Natural killer cell treated with Interleukin-12 subunit alpha and Interleukin-12 subunit beta and Interleukin-15 and Interleukin-18, amount 100 ng/mL, for 72 hours (primary cell): ENCODE measurements at places on chromosomes 2 and 18.

DNA sequence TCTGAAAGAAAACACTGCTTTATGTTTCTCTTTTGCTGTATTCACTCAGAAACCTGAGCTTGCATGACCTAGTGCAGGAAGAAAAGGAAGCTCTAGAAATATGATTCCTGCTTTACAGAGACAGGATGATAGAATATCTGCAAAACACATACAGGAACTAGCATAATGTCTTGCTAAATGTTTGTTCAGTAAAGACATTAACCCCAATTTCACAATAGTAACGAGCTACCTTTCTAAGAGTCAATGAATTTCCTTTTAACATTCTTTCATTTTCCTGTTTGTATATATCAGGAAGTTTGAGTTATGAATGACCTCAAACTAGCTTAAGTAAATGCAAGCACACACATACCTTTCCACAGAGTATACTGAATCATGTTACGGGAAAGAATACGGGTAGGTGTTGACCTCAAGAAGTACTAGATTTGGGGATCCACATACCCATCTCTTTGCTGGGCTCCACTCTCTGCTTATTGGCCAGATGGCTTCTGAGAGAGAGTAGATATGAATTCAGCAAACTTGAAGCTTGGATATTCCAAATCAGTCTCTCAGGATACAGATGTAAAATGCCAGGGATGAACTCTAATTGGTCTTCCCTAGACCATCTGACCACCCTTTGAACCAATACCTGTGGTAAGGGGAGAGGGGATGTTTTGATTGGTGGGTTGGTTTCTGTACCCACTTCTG is 18.2 kb upstream of the ACSL3 start:
- H3K4me1 ChIP-seq: peaks cover 8% of the 10 kb centered on the region
- peaks cover 13% of the 10 kb centered on the region for H3K27me3 ChIP-seq
- no peaks in the 10 kb centered on the region for H3K36me3 ChIP-seq

- H3K36me3 ChIP-seq: no peaks in the 10 kb centered on the region
- no peak for DNase-seq
- peaks cover 4% of the 10 kb centered on the region for H3K27me3 ChIP-seq
- no peak overlapping the region for H3K4me3 ChIP-seq
- peaks cover 6% of the 10 kb centered on the region for H3K4me1 ChIP-seq
Measured at GRCh38 chr2:164972216-164972615, 16.9 kb upstream of the SLC38A11 start.

- no peaks in the 10 kb centered on the region for H3K4me1 ChIP-seq
- H3K36me3 ChIP-seq: peaks cover 6% of the 10 kb centered on the region
- no peaks in the 10 kb centered on the region for H3K27me3 ChIP-seq
Measured at GRCh38 chr2:212939777-212940531, 211.5 kb downstream of the IKZF2 start.

GRCh38 chr2:44753552-44754285 is 187.8 kb upstream of the SIX3 start:
- H3K36me3 ChIP-seq: no peaks in the 10 kb centered on the region
- no peak overlapping the region for H3K4me3 ChIP-seq
- H3K27me3 ChIP-seq: peaks cover 12% of the 10 kb centered on the region
- H3K4me1 ChIP-seq: peaks cover 20% of the 10 kb centered on the region
- DNase-seq: peak; percentile 70
- no peak overlapping the region for H3K27ac ChIP-seq

- no peaks in the 10 kb centered on the region for H3K27me3 ChIP-seq
- DNase-seq: no peak
- H3K36me3 ChIP-seq: peaks cover 11% of the 10 kb centered on the region
Measured at GRCh38 chr2:8563814-8564474, 117.9 kb upstream of the ID2 start.

- H3K4me3 ChIP-seq: no peak overlapping the region
- H3K36me3 ChIP-seq: no peaks in the 10 kb centered on the region
- H3K27me3 ChIP-seq: no peaks in the 10 kb centered on the region
- no peak for DNase-seq
- no peak overlapping the region for H3K27ac ChIP-seq
Measured at GRCh38 chr2:200360364-200360763, 53.9 kb downstream of the SPATS2L start.

GRCh38 chr2:113281910-113282746 is 3.4 kb upstream of the PAX8 start:
- H3K4me1 ChIP-seq: no peaks in the 10 kb centered on the region

DNA sequence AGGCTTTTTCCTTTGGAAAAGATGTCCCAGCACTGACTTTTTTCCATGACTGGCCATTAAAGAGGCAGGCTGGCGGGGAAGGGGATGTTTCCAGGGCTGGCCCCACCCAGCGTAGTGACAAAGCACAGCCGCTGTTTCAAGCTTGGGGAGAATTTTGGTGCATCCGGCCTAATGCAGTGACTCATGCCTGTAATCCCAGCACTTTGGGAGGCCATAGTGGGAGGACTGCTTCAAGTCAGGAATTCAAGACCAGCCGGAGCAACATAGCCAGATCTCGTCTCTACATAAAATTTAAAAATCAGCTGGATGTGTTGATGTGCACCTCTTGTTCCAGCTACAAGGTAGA is 78.0 kb upstream of the SH3BP4 start:
- H3K27me3 ChIP-seq: peaks cover 22% of the 10 kb centered on the region
- no peaks in the 10 kb centered on the region for H3K36me3 ChIP-seq
- no peaks in the 10 kb centered on the region for H3K4me1 ChIP-seq
- no peak overlapping the region for H3K27ac ChIP-seq

DNA sequence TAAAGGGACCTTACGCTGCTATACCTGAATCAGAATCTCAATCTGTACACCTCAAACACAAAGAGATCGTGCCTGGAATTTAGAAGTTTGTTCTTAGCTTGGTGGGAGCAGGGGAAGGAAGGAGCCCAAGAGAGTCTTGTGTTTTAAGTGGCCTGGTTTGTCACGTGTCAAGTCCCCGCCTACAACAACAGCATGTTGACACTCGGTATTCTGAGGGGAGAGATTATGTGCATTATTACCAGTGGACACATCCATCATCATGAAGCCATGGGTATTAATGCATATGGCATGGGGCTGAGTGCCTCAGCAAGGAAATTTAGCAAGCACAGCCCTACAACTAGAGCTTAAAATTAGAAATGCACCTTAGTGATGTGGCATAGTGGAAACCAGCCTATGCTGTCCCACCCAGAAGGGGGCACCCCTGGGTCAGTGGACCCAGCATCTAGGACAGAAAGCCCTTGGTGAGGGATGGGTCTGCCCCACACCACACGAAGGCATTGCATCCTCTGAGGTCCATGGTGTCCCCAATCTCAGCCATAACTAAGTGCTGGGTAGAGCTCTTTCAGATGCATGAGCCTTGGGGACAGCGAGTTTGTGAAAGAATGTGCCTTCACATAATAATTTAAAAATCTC is 138.7 kb downstream of the MGAT5 start:
- no peaks in the 10 kb centered on the region for H3K27me3 ChIP-seq
- H3K36me3 ChIP-seq: no peaks in the 10 kb centered on the region
- no peak overlapping the region for H3K4me3 ChIP-seq
- H3K4me1 ChIP-seq: no peaks in the 10 kb centered on the region
- DNase-seq: no peak
- H3K27ac ChIP-seq: peak overlapping the region; percentile 4

- no peak overlapping the region for H3K4me3 ChIP-seq
- H3K36me3 ChIP-seq: peaks cover 4% of the 10 kb centered on the region
- no peaks in the 10 kb centered on the region for H3K4me1 ChIP-seq
- H3K27me3 ChIP-seq: no peaks in the 10 kb centered on the region
Measured at GRCh38 chr2:183375821-183376220, 251.6 kb downstream of the NUP35 start.

GRCh38 chr18:42534313-42534712 is 579.3 kb downstream of the PIK3C3 start:
- DNase-seq: no peak
- no peaks in the 10 kb centered on the region for H3K4me1 ChIP-seq
- H3K4me3 ChIP-seq: no peak overlapping the region

GRCh38 chr2:164891460-164891859 is 49.8 kb upstream of the COBLL1 start:
- no peak for DNase-seq
- H3K4me1 ChIP-seq: peaks cover under 1% of the 10 kb centered on the region
- H3K27me3 ChIP-seq: no peaks in the 10 kb centered on the region
- H3K4me3 ChIP-seq: no peak overlapping the region
- H3K27ac ChIP-seq: no peak overlapping the region
- H3K36me3 ChIP-seq: no peaks in the 10 kb centered on the region

GRCh38 chr18:28176698-28176947 is 307 bp downstream of the CDH2 start:
- no peak overlapping the region for H3K27ac ChIP-seq
- H3K36me3 ChIP-seq: peaks cover 12% of the 10 kb centered on the region
- peaks cover 16% of the 10 kb centered on the region for H3K4me1 ChIP-seq
- DNase-seq: no peak
- H3K27me3 ChIP-seq: peaks cover 50% of the 10 kb centered on the region

GRCh38 chr18:37309059-37309458 is 256.5 kb downstream of the CELF4 start:
- H3K36me3 ChIP-seq: no peaks in the 10 kb centered on the region
- no peak overlapping the region for H3K4me3 ChIP-seq
- H3K27me3 ChIP-seq: no peaks in the 10 kb centered on the region
- no peak for DNase-seq
- no peak overlapping the region for H3K27ac ChIP-seq
- H3K4me1 ChIP-seq: no peaks in the 10 kb centered on the region

DNA sequence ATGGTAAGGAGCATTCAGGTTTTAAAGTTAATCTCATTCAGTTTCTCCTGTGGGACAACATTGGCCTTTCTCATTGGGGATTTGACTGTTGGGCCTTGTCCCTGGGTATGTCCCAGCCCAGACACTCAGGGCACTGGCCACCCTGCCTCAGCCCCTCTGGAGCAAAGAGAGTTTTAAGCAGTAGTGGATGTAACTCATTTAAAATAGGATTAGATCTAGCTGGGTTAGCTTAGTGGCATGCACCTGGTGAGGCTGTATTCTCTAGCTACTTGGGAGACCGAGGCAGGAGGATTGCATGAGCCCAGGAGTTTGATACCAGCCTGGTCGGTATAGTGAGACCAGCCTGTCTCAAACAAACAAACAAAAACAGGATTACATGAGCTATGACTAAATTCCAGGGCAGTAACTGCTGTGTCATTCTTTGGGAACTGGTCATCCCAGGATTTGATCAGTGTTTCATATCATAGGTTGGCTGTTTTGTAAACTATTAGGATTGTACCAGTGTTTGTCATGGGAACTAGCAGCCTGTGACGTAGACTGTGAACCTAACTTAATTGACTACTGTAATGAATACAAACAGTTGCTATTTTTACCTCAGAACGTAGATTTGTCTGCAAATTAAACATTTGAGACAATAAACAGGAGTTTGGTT is 12.5 kb downstream of the INPP4A start:
- DNase-seq: no peak
- peak overlapping the region; percentile 98 for H3K27ac ChIP-seq
- peaks cover 94% of the 10 kb centered on the region for H3K4me1 ChIP-seq
- no peak overlapping the region for H3K4me3 ChIP-seq
- no peaks in the 10 kb centered on the region for H3K36me3 ChIP-seq

- H3K27me3 ChIP-seq: no peaks in the 10 kb centered on the region
- no peak overlapping the region for H3K4me3 ChIP-seq
- no peaks in the 10 kb centered on the region for H3K36me3 ChIP-seq
- no peak for DNase-seq
- no peak overlapping the region for H3K27ac ChIP-seq
Measured at GRCh38 chr18:68588169-68588568, 126.7 kb downstream of the TMX3 start.
